ENCODE measurements at places on chromosomes 1 and 21.

GRCh38 chr1:90580176-90580575 lies 136.9 kb downstream of the BARHL2 start:
- DNase-seq: no peak

- DNase-seq: no peak
Observed at GRCh38 chr1:101030881-101031280, 5.3 kb upstream of the DPH5 start.

- DNase-seq: no peak
Observed at GRCh38 chr1:182909578-182909977, 43.4 kb downstream of the SHCBP1L start.

DNA sequence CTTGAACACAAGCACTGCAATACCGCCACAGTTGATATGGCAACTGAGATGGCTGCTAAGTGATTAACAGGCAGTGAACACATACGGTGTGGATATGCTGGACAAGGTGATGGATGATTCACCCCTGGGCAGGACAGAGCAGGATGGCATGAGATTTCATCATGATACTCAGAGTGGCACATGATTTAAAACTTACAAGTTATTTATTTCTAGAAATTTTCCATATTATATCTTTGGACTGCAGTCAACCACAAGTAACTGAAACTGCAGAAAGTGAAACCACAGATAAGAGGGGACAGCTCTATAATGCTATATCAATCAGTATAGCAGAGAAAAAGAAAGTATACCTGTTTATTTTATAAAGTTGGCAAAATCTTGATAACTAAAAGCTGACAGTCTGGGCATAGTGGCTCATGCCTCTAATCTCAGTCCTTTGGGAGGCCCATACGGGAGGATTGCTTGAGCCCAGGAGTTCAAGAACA lies 47.9 kb downstream of the PHACTR4 start:
- DNase-seq: no peak

DNA sequence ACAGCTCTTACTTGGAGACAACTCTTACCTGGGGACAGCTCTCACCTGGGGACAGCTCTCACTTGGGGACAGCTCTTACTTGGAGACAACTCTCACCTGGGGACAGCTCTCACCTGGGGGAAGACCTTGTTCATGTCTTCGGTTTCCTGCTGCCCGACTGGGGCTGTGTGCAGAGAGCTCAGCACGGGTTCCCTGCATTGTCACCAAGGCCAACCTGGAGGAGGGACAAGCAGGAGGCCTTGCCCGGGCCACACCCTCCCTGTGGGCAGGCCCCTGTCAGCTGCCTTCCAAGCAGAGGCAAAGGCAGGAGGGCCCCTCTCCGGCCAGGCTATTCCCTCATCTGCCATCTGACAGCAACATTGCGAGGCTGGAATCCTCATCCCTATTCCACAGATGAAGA lies at the start of gene LDLRAD1:
LDLRAD1 (minus strand) TSS at position 208 of the 400 bp plus-strand sequence; CDS start at position 134, 74 bp downstream.
- DNase-seq: peak; percentile 34
